ENCODE measurements at places on chromosomes 2 and 18. TPM values are rescaled to one million over a fixed set of nuclear protein-coding genes. Genes with fewer than 3 reads are reported as not detected.

GRCh38 chr2:164934401-164935117 lies 20.8 kb downstream of the SLC38A11 start:
- no peak for DNase-seq

DNA sequence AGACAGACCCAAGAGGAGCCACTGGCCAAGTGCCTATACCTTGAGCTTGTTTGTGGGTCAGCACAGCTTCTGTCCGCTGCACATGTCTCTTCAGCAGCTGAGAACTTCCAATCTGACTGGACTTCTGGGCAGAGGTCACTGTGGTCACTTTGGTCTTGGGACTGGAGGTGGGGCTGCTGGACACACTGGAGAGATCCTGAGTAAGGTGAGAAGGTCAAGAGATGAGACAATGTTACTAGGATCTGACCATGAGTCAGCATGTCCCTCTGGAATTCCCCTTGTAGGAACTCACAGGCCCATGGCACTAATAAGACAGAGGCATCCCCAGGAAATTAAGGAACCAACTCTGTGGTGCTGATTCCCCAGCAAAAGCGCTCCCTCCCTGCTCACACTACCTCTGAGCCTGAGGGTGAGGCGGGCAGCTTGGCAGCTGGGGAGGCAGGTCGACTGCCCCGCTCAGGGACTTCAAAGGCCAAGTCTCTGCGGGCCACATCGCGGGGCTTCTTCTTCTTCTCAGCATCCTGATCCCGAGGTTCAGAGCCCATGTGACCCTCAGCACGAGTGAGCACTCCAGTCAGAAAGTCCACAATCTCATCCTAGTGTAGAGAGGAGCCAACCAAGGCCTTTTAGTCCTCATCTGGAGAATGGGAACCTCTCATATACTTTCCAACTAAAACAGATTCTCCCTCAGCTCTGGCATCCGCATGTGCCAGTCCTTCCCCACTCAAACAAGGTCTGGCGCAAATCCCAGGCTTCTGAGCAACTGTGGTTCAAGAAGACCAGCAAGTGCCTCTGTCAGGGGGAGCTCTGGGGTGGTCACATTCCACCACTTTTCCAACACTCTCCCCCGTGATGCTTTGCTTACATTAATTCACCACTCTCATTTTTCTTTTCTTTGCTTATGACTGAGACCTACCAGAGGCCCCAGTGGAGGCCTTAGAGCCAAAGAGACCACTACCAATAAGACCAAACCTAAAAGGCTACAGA lies 29.4 kb downstream of the KANSL3 start:
- DNase-seq: peak; percentile 83

- DNase-seq: no peak
Observed at GRCh38 chr2:40085786-40086185, 306.7 kb upstream of the THUMPD2 start.

DNA sequence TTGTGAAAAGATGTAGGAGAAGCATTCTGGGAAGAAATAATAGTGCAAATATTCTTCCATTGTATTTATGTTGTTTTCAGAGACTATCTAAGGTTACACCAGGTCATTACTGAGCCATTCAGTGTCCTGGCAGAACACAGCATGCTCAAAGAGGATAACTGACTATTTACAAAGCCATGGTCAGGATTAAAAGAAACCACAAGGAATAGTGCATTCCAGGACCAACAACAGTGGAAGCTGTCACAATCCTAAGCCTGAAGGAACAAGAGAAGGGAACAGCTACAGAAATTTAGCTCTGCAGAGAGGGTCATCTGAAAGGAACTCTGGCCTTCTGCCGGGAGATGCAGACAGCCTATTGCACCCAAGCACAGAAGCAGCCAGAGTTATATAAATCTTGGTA lies 116.7 kb downstream of the DSC3 start:
- DNase-seq: no peak

GRCh38 chr18:32763293-32763692 lies 9.5 kb downstream of the KLHL14 start:
- no peak for DNase-seq

- DNase-seq: no peak
Observed at GRCh38 chr2:141508086-141508752, 622.6 kb downstream of the LRP1B start.

DNA sequence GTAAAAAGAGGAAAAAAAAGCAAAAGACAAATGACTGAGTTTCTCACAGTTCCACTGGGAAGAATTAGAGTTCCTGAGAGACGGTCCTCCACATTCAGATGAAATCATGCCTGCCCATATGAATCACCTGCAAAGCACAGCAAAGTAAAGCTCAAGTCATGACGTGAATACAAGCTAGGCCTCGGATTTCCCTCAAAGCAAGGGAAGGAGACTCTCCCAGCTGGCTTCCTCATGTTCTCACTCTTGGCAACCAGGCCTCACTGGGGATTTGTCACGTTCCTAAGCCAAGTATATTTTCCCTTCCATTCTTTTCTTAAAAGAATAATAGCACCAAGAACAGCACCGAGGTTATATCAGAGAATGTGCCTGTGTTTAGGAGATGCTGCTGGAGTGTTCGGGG lies 47.0 kb downstream of the CYP27C1 start:
- peak; percentile 57 for DNase-seq

GRCh38 chr2:218289639-218290315 lies 2.5 kb downstream of the TMBIM1 start:
- DNase-seq: no peak

DNA sequence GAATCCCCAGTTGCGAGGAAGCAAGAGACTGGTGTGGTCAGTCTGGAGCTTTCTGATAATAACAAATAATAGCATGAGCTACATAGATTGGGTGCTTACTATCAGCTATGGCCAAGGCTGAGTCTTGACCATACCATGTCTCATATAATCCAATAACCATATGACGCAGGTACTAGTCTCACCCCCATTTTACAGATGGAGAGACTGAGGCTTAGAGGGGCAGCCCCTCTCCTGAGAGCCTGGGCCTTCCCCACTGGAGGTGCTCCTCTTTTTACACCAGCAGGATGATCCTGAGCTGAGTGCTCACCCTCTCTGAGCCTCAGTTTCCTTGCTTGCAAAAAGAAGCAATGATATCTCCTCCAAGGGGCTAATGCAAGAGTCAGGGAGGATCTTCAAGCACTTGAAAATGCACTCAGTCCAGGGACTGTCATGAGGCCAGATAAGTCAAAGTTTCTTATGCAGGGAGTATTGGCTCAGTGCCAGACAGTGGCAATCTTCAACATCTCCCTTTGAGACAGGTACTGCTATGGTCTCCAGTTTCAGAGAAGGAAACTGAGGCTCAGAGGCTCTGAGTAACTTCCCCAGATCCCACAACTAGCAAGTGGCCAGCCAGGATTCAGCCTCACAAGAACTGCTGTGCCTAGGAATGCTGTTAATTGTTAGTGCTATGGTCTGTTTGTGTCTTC lies 149.7 kb downstream of the TFCP2L1 start:
- no peak for DNase-seq

- no peak for DNase-seq
Observed at GRCh38 chr18:80194874-80195570, 52.3 kb downstream of the PARD6G start.

DNA sequence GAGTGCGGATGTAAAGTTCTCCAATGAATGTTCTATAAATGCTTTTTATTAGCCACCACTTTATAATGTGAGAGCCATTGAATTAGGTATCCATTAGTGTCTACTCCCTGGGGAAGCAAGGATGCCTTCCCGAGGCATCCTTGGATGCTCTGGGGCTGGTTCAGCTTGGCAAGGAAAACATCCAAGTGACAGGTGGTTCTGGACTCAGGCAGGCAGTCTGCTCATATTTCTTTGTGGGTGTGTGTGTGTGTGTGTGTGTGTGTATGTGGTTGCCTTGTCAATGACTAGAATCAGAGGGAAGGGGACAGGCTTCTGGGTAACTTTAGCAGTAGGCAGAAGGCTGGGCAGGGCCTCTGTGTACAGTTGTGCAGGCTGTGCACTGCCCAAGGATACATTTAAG lies 149.2 kb downstream of the TSN start:
- no peak for DNase-seq

DNA sequence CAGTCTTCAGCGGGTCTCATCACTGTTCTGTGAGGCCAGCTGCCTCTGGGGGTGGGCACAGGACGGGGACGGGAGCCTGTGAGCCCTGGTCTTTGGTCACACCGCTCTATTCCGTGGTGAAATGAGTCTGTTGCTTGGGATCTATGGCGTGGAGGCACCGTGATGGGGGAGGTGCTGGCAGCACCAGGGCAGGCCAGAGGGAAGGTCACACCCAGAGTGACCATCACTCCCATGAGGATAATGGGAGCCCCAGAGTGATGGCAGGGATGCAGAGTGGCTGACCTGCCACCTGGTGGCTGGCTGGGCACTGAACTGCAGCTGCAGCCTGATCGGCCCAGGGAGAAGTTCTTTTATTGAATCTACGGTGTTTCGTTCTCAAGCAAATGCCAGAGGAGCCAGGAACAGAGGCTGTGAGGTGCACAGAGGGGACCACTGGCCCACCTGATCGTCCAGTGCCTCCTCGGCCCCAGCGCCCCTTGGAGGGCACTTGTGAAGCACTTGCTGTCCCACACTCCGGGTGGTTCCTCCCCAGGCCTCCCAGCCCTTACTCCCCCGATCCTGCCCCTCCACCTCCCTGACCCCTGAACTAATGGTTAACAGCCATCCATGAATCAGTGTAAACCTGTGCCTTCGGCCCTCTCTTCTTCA lies 17.9 kb downstream of the KCNIP3 start:
- DNase-seq: peak; percentile 76

DNA sequence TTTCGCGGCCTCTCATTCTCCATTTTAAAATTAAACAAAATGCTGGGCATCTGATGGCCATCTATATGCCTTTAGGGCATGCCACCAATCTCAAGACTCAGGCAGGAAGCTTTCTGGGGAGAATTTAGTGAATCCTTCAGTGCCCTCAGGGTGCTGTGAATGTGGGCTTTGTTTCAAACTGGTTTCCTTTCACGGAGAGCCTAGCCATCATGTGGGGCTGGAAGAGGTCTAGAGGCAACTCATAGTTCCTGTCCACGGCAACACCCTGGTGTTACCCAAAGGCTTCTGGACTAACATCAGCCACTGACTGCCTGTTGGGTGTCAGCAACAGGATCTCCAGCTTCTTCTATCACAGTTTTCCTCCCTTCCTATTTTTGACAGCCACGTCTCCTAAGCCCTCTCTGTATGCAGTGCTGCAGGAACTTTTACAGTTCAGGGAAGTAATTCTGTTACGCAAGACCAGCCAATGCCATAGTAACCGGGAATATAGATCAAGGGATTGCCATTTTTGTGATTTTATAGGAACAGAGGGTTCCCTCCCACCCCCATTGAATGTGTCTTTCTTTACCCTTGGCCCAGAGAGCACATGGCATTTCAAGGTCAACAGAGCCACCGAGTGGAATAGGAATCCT lies 7.9 kb upstream of the WDR33 start:
- no peak for DNase-seq

- DNase-seq: no peak
Observed at GRCh38 chr18:42606886-42607495, 508.5 kb downstream of the RIT2 start.

DNA sequence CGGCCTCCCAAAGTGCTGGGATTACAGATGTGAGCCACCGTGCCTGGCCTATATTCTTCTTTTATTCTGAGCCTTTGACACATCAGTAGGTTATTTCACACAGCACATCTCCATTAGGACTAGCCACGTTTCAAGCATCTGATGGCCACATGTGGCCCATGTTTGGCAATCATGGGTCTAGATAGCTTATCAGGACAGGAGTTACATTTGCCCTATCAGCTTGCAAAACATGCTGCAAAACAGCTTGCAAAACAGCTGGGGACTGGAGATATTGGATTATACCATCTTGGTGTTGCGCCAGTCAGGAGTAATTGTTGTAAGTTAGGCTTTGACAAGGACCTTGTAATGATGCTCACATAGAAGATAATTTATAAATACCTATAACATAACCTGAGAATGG lies 94.9 kb downstream of the GBX2 start:
- no peak for DNase-seq

DNA sequence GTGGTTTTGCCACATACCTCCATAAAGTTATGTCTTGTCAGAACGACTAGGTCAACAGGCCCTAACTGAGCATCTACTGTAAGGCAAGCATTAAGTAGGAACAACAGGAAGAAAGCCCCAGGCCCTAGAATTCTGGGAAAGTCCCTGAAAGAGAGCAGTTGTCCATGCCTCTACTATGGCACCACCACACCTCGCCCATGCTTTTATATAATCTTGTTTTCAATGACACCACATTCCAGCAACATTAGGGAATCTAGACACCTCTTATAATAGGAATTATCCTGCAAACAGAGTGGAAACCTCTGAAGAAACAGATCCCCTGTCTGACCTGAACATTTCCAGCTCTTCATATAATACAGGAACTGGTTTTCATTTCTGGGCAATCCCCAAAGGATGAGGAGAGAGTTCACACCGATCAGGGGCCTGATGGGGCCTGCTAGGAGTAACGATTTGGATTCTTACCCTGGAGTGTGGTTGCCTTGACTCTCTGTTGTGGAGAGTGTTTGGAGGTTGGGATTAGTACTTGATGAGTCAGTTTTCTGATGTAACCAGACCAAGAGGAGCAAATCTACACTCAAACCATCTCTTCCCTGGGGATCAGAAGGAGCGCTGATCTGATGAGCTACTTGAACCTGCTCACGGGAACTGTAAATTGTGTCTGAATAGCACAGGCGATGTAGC lies 31.9 kb upstream of the CEP68 start:
- DNase-seq: peak; percentile 82

GRCh38 chr18:37672932-37673595 lies 107.5 kb upstream of the CELF4 start:
- DNase-seq: no peak

DNA sequence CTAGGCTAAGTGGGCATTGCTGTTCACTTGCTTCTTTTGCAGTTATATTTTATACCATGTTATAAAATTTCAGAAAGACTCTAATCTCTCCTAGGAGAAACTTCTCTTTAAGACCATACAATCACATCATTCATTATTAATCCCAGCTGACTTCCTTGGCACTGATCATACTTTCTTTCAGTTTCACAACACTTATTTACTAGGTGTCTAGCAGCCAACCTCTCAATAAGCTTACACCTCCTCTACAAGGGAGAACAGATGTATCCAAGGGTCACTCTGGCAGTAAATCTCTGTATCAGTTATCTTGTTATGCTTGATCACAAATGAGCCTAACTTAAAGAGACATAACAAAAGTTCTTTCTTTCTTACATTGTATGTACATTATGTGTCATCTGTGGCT lies 69.8 kb upstream of the EPB41L5 start:
- DNase-seq: no peak

DNA sequence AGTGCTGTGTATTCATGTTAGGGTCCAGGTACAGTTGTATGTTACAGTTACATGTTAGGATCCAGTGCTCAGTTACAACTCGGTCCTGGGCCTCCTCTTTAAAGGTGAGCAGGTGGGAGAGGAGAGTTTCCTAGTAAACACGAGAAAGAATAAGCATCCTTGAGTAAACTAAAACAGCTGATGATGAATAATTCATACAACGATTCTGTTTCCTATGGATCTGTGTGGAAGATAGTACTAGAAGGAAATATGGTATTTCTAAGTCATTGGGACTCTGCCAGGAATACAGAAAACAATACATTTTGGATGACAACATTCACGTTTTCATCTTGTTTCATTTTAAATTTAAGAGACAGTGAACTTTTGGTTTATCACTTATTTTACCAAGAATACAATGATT lies 29.5 kb downstream of the SNTG2 start:
- no peak for DNase-seq

Gene UGT1A3
- not detected for total RNA-seq

Gene TTR
- not detected for total RNA-seq

Gene GALNT13
- 0.05 TPM for total RNA-seq

Gene GYPC
- total RNA-seq: 4.1 TPM

Gene GORASP2
- 58.6 TPM for total RNA-seq

Gene CTNNA2
- total RNA-seq: not detected

Gene SCN9A
- 0.86 TPM for total RNA-seq

Gene CNGA3
- total RNA-seq: not detected

Gene EVA1A
- 122 TPM for total RNA-seq

Gene LOXHD1
- total RNA-seq: not detected
